Common myeloid progenitor, CD34-positive (primary cell): ENCODE measurements at places on chromosomes 12 and 14.

- no peak for DNase-seq
Measured at GRCh38 chr12:118073768-118074167, 12.8 kb upstream of the WSB2 start.

GRCh38 chr14:72577521-72577920 lies 316.4 kb downstream of the DPF3 start:
- DNase-seq = peak; percentile 9

GRCh38 chr14:34872822-34873588 lies 2.2 kb downstream of the BAZ1A start:
- peak; percentile 50 for DNase-seq

- no peak for DNase-seq
Measured at GRCh38 chr12:106147956-106148355, 9.2 kb upstream of the NUAK1 start.

DNA sequence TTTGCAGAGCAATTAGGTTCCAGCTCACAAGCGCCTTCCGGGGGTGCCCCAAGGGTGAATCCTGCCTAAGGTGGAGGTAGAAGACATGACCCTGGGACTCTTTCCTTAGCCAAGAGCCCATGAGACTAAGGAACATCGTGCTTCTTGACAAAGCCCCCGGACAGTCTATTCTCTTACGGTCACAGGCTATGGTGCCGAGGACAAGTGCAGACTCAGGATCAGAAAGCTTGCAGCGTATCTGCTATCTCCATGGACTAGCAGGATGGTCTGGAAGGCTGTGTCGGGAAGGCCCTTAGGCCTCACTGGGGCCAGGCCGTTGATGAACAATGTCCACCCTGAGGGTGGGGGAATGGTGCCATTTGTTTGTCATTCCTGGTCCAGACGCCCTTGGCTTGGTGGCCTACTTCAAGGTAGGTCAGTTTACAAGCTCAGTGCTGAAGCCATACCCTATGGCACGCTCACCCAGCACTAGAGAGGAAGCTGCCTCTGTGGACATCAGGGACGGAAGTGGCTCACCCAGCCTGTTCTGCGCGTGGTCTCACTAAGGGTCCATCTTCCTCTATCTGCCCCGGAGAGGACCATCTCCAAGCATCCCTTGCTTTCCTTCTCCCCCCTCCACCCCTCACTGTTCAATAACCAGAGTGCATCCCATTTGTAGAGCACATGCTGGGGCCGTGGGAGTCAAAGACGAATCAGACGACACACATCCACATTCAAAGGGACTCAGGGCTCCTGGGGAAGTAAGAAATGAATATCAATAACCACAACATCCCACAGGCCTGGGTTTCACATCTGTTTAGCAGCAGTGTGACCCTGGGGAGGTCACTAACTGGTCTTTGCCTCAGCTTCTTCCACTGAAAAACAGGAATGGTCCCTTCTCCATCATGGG lies 45.0 kb upstream of the IQSEC3 start:
- DNase-seq = no peak

DNA sequence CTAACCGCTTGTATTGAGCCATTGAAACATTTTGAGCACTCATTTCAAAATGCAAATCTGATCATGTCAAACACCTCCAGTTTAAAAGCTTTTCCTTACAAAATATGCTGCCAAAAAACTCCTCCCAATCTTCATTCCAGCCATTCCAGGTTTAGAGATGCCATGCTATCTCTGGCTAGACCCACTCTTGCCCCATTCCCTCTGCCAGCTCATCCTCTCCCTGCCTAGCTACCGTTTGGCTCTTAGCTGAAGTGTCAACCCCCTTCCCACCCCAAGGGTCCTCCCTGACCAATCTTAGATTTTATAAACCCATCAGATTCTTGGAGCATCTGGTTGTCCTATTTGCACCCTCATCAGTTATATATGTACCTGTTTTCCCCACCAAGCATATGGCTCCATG lies 75.0 kb downstream of the SCAF11 start:
- DNase-seq = no peak

GRCh38 chr12:65280306-65280705 lies 1.8 kb downstream of the MSRB3 start:
- peak; percentile 82 for DNase-seq

- DNase-seq = no peak
Measured at GRCh38 chr12:67852701-67853100, 136.5 kb upstream of the IFNG-AS1 start.

DNA sequence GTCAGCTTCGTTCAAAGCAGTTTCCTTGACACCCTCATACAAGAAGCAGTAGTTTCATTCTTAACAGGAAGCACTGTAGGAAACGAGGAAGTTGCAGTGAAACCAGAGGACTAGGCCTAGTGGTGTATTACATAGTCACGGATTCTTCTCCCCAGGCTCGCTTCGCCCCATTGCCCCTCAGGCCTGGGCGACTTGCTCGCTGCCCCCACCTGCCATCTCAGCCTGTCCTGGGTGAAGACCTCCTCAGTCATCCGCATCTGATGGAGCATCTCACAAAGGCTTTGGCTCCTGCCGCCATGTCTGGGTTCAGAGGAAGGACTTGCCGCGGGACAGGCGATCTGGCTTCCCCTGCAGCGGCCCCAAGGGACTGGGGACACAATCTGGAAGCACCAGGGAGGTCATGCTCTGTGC lies 93.5 kb downstream of the LMNTD1 start:
- DNase-seq = peak; percentile 43

- no peak for DNase-seq
Measured at GRCh38 chr12:28050606-28051005, 78.1 kb upstream of the PTHLH start.

DNA sequence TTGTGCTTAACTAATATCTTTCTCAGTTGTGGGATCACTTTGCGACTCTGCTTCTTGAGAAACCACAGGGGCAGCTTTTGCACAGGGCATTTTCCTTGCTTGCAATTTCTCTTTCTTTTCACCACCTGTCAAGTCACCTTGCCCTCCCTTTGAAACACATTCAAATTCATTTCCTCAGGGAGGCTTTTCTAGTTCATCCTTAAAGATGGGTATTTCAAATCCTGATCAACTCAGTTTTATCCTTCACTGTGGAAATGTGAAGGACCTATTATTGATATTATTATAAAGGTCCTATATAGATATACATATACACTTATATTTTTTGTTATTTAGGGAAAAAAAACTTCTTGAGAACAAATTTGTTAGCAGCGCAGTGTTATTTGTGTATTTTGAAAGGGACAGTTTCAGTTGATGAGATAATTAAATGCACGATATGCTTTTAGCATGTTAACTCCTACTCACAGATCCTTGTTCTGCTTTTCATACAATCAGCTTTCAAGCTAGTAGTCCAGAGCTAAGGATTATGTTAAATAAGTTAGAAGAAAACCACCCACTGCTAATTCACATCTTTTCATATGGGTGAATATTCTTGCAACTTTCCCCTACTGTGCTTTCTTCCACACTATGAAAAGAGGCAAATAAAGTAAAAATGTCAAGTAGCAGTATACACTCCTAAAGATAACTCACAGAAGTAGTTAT lies 501.4 kb upstream of the RGS6 start:
- DNase-seq = no peak

DNA sequence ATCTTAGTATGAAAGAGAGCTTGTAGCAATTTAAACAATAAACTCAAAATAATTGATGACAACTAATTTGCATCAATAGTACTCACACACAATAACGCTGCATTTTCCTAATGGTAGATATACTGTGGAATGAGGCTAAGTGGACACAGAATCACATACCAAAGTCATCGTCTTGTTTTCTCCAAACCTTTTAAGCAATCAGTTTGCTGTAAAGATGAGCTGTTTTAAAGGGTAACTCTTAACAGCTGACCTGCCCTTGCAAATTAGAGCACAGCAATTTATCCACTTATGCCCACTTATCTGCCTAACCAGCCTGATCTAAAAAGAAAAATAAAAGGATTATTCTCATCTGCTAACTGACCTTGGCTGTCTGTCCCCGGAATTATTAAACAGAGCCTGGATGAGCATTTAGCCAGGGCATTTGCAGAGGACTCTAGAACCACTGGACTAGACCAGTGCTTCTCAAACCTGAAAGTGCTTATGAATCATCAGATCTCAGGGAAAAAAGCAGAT lies 174.3 kb upstream of the BCL2L14 start:
- no peak for DNase-seq

GRCh38 chr12:65536876-65537681 lies 258.6 kb downstream of the MSRB3 start:
- no peak for DNase-seq

DNA sequence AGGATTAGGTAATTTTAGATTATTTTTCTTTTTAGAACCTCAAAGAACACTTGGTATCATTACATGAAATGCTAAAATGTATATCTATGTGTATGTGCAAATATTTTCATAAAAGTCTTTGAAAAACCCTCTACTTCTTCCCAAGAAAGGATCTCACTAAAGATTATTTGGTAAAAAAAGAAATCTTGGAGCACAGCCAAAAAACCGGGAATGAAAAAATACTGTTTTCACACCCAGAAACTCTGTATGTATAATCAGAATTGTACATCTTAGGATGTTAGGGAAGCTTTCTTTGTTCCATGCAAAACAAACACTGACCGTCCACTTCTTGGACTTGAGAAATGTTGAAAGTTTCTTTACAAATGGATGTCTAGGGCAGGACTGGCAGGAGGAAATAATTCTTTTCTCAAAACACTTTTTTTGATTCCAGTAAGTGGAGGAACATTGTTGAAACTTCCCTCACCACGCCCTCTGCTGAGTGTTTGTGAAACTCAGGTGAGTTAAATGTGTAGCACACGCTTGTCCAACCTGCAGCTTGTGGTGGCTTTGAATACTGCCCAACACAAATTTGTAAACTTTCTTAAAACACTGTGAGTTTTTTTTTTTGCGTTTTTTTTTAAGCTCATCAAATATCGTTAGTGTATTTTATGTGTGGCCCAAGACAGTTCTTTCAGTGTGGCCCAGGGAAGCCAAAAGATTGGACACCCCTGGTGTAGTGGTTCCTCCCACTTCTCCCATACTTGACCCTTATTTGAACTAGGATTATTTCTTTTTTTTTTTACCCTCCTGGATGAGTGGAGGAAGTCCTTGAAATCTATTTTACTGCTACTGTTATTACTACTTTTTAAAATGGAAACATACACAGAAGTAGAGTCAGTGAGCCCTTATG lies 26.6 kb downstream of the FBXO34 start:
- DNase-seq = peak; percentile 75

GRCh38 chr14:97850466-97850865 lies 1053.3 kb downstream of the VRK1 start:
- DNase-seq = no peak

DNA sequence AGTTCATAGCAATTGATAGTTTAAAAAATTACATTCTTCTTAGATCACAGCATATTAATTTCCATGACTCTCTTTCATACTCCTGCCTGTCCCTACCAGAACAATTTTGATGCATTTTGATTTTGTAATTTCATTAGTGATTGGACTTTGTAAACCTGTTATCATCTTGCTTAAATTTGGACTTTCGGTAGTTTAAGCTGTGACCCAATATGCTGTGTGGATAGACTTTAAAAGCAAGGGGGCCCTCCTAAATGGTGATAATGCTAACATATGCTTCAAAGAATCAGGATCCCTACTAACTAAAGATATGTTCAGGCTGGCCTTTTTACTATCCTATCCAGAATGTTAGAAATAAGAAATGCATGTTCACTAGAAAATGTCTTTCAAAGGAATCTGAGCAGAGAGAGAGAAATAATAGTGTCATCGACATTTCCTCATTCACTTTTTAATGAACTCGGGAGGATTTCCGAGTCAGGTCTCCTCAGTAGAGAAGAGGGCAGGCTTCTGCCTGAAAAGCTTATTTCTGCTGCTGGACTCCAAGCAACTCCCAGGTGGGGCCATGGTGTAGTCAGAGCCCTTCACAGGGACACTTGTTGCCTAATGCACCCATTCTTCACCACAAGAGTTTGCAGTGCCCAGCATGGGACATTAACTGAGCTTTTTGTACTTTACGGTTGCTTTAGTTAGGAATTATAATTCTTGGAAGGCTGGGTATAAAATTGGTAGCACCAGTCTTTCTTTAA lies 16.7 kb downstream of the SLC38A4 start:
- DNase-seq = no peak

GRCh38 chr12:39467432-39467870 lies 24.5 kb upstream of the KIF21A start:
- DNase-seq = peak; percentile 2

- no peak for DNase-seq
Measured at GRCh38 chr12:43459285-43459684, 92.7 kb downstream of the ADAMTS20 start.

- DNase-seq = no peak
Measured at GRCh38 chr12:1993341-1993740, 10.9 kb downstream of the DCP1B start.

- DNase-seq = no peak
Measured at GRCh38 chr12:2295941-2296461, 243.2 kb downstream of the CACNA1C start.

DNA sequence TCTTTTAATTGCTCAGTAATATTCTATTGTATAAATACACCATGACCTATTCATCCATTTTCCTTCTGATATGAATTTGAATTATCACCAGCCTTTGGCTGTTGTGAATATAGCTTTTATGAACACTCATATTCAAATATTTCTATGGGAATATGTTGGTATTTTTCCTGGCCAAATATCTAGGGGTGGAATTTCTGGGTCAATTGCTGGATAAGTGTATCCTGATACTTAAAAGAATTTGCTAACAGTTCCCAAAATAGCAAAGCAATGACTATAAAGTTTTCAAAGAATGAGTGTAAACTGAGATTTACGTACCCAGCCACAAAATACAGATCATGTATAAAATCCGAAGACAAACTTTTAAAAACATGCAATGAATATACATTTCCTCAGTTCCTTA lies 148.7 kb upstream of the CLEC14A start:
- DNase-seq = no peak

- DNase-seq = no peak
Measured at GRCh38 chr12:98422359-98422758, 93.0 kb upstream of the TMPO start.

GRCh38 chr12:53551889-53552291 lies 44.6 kb upstream of the NPFF start:
- no peak for DNase-seq

- DNase-seq = peak; percentile 39
Measured at GRCh38 chr12:45745861-45746277, 16.4 kb downstream of the ARID2 start.

- DNase-seq = no peak
Measured at GRCh38 chr12:109098651-109099050, 1.3 kb downstream of the UNG start.

- DNase-seq = no peak
Measured at GRCh38 chr12:64790166-64790565, 31.0 kb upstream of the GNS start.

DNA sequence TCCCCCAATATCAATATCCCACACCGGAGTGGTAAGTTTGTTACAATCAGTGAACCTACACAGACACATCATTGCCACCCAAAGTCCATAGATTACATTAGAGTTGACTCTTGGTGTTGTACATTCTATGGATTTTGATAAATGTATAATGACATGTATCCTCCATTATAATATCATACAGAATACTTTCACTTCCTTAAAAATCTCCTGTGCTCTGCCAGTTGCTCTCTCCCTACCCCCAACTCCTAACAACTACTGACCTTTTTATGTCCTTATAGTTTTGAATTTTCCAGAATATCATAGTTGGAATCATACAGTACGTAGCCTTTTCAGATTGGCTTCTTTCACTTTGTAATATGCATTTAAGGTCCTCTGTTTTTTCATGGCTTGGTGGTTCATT lies 48.4 kb downstream of the SLC4A8 start:
- DNase-seq = no peak

- no peak for DNase-seq
Measured at GRCh38 chr14:89424241-89424640, 7.2 kb upstream of the FOXN3 start.

- DNase-seq = no peak
Measured at GRCh38 chr12:67048371-67048770, 220.8 kb upstream of the CAND1 start.

GRCh38 chr14:75486318-75486717 lies 36.0 kb upstream of the BATF start:
- peak; percentile 27 for DNase-seq

GRCh38 chr14:106107703-106108102 lies 581.3 kb downstream of the TMEM121 start:
- no peak for DNase-seq
